ENCODE measurements at places on chromosomes 12 and 14.

DNA sequence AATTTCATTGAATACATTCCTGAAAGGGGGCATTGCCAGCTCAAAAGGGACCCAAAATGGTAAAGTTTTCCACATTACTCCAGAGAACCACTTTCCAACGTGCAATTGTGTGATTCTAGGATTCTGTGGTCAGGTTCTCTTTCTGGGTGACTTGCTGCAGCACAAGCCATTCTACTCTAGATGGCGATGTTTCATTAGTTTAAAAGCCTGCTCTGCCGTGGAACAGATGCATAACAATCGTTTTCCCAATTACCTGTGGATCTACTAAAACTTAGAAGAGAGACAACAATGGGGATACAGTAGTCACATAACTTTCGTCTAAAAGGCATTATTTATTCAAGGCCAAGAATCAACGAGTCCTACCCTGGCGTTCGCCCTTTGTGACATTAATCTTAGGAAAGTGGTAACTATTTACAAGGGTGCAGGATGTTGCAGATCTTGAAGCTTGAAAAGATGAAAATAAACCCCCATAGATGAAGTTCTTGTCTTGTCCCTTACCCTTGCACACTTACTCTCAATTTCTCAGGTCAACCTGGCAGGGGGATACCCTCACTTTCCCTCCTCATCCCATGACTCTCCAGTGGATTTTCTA lies 400.9 kb downstream of the SNAPC1 start:
- DNase-seq = peak; percentile 51

GRCh38 chr14:29892327-29892726 lies 35.3 kb downstream of the PRKD1 start:
- no peak for DNase-seq

DNA sequence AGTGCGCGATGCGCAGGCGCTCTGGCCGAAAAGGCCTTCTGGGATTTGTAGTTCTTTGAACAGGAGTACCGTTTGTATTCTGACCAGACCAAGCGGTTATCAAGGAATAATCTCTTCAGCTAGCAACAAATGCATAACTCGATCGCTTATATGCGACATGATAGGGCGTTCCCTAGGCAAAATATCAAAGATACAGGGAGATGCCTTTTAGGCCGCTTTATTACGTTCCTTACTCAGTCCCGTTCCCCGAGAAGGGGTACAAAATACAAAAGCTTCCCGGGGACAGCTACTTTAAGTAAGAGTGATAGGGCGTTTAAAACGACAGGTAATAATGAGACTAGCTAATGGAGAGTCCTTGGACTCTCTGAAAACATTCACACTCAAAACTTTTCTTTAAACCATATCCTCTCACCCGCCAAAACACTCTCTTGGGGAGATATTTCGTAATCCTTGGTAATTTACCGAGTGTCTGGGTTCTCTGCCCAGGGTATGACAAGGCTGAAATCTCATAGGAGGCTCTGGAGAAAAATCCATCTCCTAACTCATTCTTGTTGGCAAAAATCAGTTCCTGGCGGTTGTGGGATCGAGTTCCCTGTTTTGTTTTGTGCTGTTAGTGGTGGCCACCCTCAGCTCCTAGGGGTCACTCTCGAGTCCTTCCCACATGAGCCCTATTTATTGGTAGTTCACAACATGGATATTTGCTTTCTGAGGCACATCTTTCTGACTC lies 412 bp upstream of the SNW1 start:
- DNase-seq = peak; percentile 56

DNA sequence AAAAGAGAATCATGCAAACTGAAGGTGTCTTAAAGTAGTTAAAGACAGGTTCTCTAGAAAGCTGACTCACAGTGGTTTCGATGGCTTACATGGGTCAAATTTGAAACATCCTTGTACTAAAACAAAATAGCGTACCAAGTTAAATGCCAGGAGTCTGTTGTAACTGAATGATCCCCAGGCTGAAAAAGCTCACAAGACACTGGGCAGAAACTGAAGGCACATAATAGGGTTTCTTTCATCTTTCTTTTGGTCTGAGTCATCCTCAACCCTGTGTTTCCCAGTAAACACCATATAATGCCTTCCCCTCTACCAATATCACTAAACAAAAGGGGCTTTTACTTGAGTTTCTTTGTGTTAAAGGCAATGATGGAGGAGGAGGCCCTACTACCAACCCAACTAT lies 12.8 kb downstream of the ZFYVE1 start:
- DNase-seq = no peak

DNA sequence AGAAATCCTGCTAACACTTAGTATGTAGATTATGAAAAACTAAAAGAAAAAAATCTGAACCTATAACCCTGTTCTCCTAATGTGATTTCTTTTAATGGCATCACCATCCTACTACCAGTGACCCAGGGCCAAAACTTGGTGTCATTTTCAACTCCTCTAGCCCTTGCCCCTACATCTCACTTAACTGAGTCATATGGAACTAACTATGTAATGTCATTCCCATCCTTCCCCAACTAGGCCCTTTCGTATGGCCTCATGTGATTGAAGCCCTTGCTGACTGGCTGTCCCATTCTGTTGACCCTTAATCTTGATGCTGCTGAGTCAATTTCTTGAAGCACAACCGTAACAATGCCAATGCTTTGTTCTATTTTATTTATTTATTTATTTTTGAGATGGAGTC lies 7.6 kb downstream of the DMAC2L start:
- no peak for DNase-seq

DNA sequence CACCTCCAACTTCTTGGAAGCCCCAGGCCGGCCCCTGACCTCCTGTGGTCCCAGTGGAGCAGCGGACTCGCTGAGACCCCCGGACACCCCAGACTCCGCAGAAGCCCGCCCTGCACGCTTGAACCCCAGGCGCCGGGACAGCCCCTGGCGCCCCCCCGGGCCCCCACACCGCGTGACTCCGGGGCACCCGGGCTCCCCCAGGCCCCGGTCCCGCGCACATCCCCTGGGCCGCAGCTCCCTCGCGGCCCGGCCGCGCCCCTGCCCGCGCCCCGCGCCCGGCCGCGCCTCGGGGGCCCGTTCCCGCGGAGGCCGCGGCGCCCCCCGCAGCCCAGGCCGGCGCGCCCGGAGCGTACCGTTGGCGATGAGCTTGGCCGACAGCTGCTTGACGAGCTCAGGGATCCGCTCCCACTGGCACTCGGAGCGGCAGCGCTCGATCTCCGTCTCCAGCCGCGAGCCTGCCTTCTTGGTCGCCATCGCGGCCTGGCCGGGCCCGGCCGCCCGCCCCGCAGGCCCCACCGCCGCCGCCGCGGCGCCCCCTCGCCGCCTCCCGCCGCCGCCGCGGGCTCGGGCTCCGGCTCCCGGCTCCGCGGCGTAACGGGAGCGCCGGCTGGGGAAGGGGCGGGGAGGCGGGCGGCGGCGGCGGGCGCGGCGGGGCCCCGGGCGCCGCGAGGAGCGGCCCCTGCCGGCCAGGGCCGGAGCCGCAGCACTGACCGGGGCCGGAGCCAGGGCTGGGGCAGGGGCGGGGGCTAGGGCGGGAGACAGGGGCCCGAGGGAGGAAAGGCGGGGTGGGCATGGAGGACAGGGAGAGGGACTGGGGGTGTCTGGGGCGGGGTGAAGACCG lies at the start of gene TTC7B:
Gene TTC7B (minus strand): TSS at position 609 of the 841 bp plus-strand sequence. CDS start 135 bp downstream, at position 474.
- peak; percentile 58 for DNase-seq

DNA sequence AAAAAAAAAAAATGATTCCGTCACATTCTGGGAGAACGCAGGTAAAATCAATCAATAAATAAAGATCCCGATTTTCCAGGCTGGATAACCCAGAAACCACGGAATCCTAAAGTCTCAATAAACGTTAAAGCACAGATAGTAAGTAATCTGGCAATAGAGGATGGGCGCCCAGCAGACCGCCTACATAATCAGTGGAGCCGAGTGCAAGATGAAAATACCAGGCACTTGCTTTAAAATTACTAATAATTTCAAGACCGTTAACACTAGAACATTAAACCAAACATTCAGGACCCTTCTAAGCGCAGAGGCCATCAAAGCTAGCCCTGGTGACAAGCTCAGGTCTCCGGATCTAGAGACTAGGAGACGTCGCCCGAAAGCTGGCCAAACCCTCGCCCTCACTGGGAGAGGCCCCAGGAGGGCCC lies 1.2 kb upstream of the DCAF11 start:
- no peak for DNase-seq

GRCh38 chr14:50812180-50812579 lies 18.8 kb downstream of the NIN start:
- DNase-seq = no peak

Data from NB4 (cell line).